ENCODE measurements at places on chromosomes 5 and 9.

DNA sequence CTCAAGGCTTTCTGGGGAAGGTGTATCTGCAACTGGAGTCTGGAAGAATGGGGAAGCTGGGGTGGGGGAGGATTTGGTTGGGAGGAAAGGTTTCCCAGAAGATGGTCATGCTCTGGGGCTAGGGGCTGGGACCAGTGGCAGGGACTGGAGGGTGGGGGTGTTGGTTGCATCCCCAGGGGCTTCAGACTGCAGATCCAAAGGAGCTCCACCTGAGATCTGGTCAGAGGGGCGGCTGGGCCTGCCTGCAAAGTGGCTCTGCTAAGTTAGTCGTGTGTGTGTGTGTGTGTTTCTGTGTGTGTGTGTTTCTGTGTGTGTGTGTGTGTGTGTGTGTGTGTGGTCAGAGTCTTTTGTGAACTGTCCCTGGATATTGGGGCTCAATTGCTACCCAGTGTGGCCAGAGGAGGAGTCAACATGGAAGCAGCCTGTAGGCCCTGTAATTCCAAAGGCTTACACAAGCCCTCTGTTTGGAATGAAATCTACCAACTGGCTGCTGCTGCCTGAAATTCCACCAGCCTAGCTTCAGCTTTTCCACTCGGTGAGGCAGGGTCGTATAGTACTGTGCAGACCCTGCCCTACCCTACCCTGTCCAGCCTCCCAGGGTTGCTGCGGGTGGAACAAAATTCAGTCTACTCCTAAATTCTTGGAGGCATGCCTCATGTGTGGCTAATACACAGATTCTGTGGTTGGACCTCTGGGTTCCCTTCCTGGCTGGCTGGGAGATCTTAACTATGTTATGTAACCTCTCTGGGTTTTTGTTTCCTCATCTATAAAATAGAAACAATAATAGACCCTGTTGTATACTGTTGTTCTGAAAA is 12.5 kb upstream of the SYNPO start:
- DNase-seq, result no peak

- peak; percentile 57 for DNase-seq
Measured at GRCh38 chr9:35844628-35845270, 15.7 kb downstream of the TMEM8B start.

DNA sequence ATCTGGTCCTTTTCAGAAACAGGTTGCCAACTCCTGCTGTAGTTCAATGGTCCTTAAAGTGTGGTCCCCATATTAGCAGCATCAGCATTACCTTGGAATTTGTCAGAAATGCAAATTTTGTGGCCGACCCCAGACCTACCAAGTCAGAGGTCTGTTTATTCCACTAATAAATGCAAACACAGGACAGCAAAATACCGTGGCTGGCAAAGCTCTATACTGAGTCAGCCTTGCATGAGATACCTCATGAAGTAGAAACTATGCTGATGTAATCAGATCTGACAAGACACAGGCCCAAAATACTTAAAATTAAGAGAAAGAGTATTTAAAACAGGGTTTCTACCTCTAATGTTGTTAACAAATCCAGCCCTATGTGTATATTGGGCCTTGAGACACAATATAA is 3.0 kb downstream of the GOLM1 start:
- DNase-seq, result no peak

GRCh38 chr5:78001197-78001596 is 225.1 kb upstream of the TBCA start:
- no peak for DNase-seq

- peak; percentile 79 for DNase-seq
Measured at GRCh38 chr5:61330845-61331406, 1.1 kb upstream of the ZSWIM6 start.

GRCh38 chr9:86529496-86530275 is 175.5 kb upstream of the TUT7 start:
- no peak for DNase-seq

- no peak for DNase-seq
Measured at GRCh38 chr9:5596173-5596572, 32.7 kb upstream of the RIC1 start.

- DNase-seq, result no peak
Measured at GRCh38 chr5:93596676-93597490, 13.9 kb downstream of the NR2F1 start.

DNA sequence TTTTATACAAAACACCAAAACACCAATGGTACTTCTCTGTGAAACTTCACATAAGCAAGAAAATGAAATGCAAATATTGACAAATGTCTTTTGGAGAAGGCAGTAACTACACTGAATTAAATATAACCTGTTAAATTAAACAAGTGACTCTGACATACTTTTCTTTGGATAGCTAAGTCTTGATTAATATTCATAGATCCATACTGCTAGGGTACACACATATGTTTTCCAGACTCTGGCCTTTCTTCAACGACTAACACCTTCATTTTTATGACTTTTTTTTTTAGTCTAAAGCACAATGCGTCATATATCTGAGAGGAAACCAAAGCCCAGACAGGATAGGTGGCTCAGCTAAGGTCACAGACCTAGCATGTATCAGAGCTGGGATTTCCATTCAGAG is 263.7 kb downstream of the TENT4A start:
- no peak for DNase-seq

GRCh38 chr9:100027543-100027942 is 71.3 kb downstream of the ERP44 start:
- DNase-seq, result no peak

- no peak for DNase-seq
Measured at GRCh38 chr5:132505641-132506040, 15.1 kb upstream of the IRF1 start.

GRCh38 chr5:2036885-2037284 is 154.2 kb upstream of the IRX4 start:
- no peak for DNase-seq

- no peak for DNase-seq
Measured at GRCh38 chr9:35001803-35002502, 12.4 kb downstream of the DNAJB5 start.

- DNase-seq, result no peak
Measured at GRCh38 chr9:138024831-138025291, 147.3 kb downstream of the CACNA1B start.

- no peak for DNase-seq
Measured at GRCh38 chr9:3403315-3403714, 122.5 kb downstream of the RFX3 start.

GRCh38 chr5:148660346-148660660 is 6.0 kb upstream of the HTR4 start:
- no peak for DNase-seq

GRCh38 chr5:54946306-54946819 is 39.0 kb downstream of the ESM1 start:
- no peak for DNase-seq

DNA sequence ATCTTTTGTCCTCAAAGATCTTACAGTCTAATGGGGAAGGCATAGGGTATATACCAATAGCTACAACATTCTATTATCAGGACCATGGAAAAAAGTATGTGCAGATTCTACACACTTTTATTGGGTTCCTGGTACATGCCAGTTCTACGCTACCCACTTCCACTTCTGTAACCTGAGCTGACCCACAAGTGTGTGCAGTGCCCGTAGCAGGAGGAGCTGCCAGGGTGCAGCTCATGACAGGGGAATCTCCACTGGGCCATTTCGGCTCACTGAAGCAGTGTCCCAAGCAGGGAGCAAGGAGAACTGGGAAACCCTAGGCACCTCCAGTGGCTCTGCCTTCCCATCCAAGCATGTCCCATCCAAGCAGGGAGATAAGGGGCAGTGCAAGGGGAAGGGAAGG is 60.4 kb downstream of the FOXI1 start:
- DNase-seq, result no peak

- DNase-seq, result no peak
Measured at GRCh38 chr9:94680020-94680419, 40.7 kb upstream of the FBP1 start.

DNA sequence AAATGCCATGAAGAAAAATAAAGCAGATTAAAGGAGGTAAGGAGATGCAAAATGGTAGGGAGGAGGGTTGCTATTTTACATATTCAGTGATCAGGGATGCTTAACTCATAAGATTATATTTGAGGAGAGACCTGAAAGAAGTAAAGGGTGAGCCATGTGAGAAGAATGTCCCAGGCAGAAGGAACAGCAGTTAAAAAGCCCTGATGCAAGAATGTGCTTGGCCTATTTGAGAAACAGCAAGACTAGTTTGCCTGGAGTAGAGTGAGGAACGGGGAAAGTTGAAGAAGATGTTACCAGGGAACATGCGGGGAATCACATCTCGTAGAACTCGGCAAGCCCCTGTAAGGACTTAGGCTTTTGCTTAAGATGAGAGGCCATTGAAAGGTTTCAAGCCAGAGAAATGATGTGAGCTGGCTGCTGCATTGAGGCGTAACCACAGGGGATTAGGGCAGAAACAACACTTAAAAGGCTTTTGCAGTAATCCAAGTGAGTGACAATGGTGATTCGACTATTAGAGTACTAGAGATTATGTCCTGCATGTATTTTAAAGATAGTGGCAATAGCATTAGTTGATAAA is 198.7 kb downstream of the VPS13A start:
- DNase-seq, result no peak

DNA sequence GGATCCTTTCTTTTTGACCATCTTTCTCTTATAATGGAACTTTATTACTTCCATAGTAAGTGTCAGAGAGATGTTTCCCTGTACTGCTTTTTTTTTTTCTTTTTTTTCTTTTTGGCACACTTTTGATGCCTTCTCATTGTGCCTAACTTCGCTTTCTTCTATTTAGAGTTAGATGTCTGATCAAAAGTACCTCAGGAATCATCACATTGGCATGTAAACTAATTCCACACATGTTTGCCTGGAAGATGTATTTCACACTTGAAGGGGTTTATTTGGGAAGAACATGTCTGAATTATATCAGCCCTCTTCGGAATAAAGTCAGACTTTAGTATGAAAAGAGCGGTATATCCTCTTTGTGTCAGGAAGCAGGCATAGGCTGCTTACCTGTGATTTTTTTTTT is 35.1 kb downstream of the SMARCA2 start:
- no peak for DNase-seq

DNA sequence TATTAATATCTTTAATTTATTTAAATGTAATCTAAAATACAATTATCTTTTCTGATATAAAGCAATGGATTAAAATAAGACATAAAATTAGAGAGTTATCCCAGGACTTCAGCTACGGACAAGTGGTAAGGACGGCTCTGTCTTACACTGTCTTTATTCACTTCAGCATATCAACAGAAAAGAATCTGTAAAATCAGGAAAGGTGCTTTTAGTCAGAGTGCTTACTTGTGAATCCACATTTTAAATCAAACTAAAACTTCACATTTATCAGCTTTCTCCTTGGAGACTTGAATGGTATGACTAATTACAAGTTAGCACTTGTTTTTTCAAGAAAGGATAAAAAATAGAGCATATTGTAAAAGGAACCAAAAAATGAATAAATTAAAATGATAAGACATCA is 39.3 kb downstream of the ST8SIA4 start:
- no peak for DNase-seq

GRCh38 chr5:137754961-137755762 is 999 bp upstream of the HNRNPA0 start:
- no peak for DNase-seq

- no peak for DNase-seq
Measured at GRCh38 chr9:127084076-127085039, 38.1 kb downstream of the ANGPTL2 start.

DNA sequence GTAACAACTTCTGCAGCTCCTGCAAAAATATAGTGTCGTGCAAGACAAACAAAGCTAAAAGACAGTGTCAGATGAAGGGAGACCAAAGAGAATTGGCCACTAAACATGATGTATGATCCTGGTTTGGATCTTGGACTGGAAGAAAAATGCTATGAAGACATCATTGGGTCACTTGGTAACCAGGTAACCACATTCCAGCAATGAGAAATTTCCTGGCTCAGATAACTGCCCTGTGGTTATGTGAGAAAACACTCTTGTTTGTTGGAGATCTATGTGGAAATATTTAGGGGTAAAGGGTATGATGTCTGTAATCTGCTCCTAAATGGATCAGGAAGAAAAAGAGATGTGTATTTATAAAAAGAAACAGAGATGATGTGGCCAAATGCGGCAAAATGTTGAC is 45.5 kb upstream of the ANKRD33B start:
- no peak for DNase-seq
